ENCODE measurements at places on chromosomes 4 and X. TPM values are rescaled to one million over a fixed set of nuclear protein-coding genes. Genes with fewer than 3 reads are reported as not detected.

The TBC1D19 gene
- total RNA-seq = 10.8 TPM

DNA sequence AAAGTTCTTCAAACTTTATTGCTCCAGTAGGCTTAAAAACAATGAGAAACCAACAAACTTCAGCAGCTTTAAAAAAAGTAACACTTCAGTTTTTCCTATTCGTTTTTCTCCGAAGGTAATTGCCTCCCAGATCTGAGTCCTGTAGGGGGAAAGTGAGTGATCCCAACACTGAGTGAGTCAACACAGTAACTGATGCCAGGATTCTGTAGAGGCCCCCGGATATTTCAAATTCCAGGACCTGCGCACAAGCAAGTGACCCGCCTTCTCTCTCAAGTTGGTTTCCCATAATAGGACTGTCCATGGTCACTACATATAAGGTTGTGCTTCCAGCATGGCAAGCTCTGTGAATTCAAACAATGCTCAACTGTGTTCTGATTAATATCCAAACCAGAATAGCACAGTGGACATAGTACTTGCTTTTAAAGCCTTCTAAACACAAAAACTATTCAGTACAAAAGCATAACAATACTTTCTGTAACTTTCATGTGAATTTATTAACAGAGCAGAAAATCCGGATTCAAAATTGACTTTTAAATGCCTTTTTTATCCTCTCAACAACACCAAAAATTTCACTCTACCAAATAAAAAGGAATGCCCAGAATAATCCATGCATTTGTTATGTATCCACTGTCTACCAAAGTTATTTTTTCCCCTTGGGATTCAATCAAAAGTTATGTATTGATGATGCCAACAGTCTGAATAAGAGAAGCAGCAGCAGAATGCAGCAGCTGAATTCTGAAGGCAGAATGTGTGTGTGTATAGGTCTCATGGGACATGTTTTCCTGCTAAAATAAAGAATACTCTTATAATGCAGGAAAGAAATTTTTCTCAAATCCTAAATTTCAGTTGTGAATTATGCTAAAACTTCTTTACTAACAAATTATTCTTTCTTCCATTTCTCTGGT lies at the start of gene DMD:
DMD (minus strand) TSS at position 194 of the 905 bp plus-strand sequence. CDS start 237 bp downstream, outside the sequence.
- H3K27me3 ChIP-seq = no peaks in the 10 kb centered on the region
- H3K4me3 ChIP-seq = peak within 1 kb of the TSS; percentile 19
- peak within 1 kb of the TSS; percentile 16 for H3K27ac ChIP-seq
- H3K4me1 ChIP-seq = no peaks in the 10 kb centered on the region
- no peak for DNase-seq

DNA sequence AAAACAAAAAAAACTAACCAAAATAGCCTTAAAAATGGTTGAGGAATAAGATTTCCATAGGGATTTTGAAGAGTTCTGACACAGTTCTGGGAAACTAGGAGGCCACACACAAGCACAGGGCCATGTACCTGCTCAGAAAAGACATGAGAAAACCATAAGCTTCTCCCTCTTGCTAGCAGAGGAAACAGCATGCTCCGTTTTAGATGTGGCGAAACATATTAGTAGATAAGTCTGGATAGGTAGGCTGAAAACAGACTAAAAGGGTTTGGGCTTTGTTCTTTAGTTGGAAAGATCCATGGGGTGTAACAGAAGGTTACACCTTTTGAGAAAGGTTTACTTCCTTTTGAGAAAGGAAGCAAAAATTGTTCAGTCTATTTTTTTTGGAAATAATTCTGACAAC lies 10.9 kb downstream of the VSIG4 start:
- no peaks in the 10 kb centered on the region for H3K27me3 ChIP-seq
- no peak for DNase-seq
- no peaks in the 10 kb centered on the region for H3K36me3 ChIP-seq
- no peak overlapping the region for H3K27ac ChIP-seq
- no peaks in the 10 kb centered on the region for H3K4me1 ChIP-seq

The CYLC1 gene
- not detected for total RNA-seq

DNA sequence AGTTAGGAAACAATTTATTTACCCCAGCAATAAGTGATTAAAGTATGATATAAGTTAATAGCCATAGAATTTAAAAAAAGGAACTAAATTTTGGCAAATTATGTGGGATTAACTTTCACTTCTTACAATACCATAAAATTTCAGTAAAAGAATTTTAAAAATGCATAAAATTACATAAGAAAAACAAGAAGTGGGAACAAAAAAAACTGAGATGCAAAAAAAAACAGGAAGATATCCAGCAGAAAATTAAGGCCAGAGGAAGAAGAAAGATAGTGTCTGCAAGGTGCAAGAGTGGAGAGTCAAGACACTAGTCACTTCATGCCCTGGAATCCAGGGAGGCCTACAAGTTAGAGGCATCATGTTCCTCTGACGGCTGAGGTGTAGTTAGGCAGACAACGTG lies 184.2 kb downstream of the GASK1B start:
- peaks cover 14% of the 10 kb centered on the region for H3K4me1 ChIP-seq
- H3K4me3 ChIP-seq = no peak overlapping the region
- no peak overlapping the region for H3K27ac ChIP-seq
- DNase-seq = no peak

- H3K27ac ChIP-seq = no peak overlapping the region
- H3K36me3 ChIP-seq = no peaks in the 10 kb centered on the region
- H3K4me3 ChIP-seq = no peak overlapping the region
- DNase-seq = no peak
- no peaks in the 10 kb centered on the region for H3K4me1 ChIP-seq
These were observed 208.1 kb upstream of the ARSJ start for GRCh38 chr4:114187592-114187991.

The SLC34A2 gene
- not detected for total RNA-seq

DNA sequence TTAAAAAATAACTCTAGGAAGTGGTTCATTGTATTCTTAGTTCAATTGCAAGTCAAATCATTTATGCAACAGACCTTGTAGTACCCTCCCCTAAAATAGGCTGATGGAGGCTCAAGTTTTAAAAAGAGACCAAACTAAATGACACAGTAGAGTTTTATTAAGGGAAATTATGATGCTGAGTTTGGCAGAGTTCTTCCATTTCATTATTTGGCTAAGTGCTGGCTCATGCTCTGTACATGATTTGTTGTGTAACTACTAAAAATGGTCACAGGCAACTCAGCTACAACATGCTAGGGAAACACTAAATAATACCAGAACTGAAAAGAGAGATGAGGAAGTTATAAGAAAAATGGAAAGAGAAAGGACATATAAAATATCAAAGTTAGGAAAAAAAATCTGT lies 96.1 kb upstream of the TFDP3 start:
- no peaks in the 10 kb centered on the region for H3K27me3 ChIP-seq
- DNase-seq = no peak
- no peaks in the 10 kb centered on the region for H3K4me1 ChIP-seq
- no peak overlapping the region for H3K4me3 ChIP-seq

- no peak overlapping the region for H3K4me3 ChIP-seq
- no peak for DNase-seq
- H3K27ac ChIP-seq = no peak overlapping the region
- no peaks in the 10 kb centered on the region for H3K27me3 ChIP-seq
These were observed 47.0 kb downstream of the RBPJ start for GRCh38 chr4:26367811-26368210.

DNA sequence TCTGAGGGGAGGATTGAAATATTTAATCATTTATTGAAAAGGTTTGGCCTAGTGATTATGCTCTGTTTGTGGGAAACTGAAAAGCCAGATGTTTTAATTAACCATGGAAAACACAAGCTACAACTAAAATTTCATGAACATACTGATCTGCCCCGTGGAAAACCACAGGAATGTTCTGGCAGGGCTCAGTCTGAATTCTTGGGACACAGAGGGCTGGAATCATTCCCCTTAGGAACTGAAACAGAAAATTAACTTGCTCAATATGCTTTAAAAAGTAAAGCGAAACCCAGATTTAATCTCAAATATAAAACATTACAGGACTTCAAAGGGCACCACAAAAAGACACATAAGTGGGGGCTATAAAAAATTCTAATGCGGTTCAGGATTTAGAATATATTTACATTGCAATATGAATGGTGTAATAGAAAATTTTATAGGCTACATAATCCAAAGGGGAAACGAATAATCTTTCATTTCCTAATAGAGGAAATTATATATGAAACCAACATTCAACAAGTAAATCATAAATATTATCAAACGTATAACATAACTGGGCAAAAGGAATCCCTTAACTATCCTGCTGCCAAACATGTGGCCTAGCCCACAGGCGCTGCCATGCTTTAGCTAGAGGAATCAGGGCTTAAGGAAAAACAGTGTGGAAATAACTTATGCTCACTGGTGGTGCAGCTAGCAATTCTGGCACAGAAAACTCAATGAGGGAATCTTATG lies 70.9 kb downstream of the APBB2 start:
- peaks cover 70% of the 10 kb centered on the region for H3K4me1 ChIP-seq
- H3K4me3 ChIP-seq = no peak overlapping the region
- H3K36me3 ChIP-seq = no peaks in the 10 kb centered on the region
- no peak for DNase-seq
- H3K27ac ChIP-seq = peak overlapping the region; percentile 79

The MEPE gene
- total RNA-seq = not detected

The UGT2B11 gene
- not detected for total RNA-seq

DNA sequence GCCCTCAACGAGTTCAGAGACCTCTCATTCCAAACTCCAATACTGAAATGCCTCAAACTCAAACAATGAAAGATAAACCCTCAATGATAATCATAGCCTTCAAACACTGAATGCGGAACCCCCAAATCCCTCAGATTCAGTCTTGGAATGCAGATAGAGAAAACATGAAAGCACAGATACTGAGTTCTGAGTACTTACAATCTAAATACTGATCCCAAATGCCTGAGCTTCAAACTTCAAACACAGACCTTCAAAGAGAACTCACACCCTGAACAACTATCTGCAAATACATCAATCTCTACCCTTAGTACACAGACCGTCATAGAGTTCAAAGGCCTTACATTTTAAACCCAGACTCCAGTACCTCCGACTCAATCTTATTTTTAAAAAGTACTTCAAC lies 16.9 kb upstream of the PAGE4 start:
- no peak overlapping the region for H3K4me3 ChIP-seq
- H3K36me3 ChIP-seq = no peaks in the 10 kb centered on the region
- H3K4me1 ChIP-seq = no peaks in the 10 kb centered on the region
- no peak overlapping the region for H3K27ac ChIP-seq

GRCh38 chr4:84952776-84953175 lies 13.7 kb downstream of the WDFY3 start:
- peaks cover 68% of the 10 kb centered on the region for H3K4me1 ChIP-seq
- H3K27ac ChIP-seq = no peak overlapping the region
- H3K4me3 ChIP-seq = no peak overlapping the region
- no peaks in the 10 kb centered on the region for H3K27me3 ChIP-seq

GRCh38 chr4:128550060-128550459 lies 259.4 kb upstream of the JADE1 start:
- no peaks in the 10 kb centered on the region for H3K27me3 ChIP-seq
- no peak overlapping the region for H3K4me3 ChIP-seq
- no peak overlapping the region for H3K27ac ChIP-seq
- peaks cover 20% of the 10 kb centered on the region for H3K4me1 ChIP-seq
- DNase-seq = no peak

DNA sequence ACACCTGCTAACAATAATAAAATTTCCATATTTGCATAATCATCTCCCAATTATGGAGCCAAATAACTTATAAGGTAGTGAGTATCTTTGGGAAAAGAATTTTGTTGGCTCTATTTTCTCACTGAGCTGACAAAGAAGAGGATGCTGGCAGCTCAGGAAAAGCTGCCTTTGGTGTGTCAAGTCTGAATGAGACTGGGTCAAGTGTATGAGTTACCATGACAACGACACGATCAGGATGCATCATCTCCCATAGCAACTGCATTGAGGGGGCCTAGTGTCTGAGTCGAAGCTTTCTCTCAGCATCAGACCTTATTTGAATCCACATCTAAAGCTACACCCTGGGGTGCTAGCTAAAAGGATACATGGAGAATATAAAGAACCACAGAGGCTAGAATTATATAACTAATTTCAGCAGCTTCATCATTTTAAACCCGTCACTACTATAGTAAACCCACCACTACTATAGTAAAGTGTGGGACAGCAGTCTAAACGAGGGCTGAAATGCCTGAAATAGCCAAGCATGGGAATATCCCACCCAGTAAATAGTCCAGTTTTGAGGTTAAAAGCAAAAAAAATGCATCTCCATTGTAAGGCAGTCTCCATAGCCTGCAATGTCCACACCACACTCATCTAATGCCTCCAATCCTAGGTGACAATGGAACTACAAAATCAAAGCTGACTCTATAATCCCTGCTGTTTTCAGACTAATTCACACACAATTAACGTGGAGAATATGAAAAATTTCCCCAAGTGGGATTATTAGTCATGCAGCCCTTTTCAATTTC lies 16.0 kb downstream of the GSPT2 start:
- H3K4me3 ChIP-seq = no peak overlapping the region
- H3K36me3 ChIP-seq = no peaks in the 10 kb centered on the region
- no peak for DNase-seq

GRCh38 chrX:19602866-19603622 lies 87.7 kb upstream of the MAP3K15 start:
- no peak overlapping the region for H3K4me3 ChIP-seq
- H3K36me3 ChIP-seq = no peaks in the 10 kb centered on the region
- peaks cover 7% of the 10 kb centered on the region for H3K4me1 ChIP-seq
- DNase-seq = no peak
- no peak overlapping the region for H3K27ac ChIP-seq
- H3K27me3 ChIP-seq = no peaks in the 10 kb centered on the region

DNA sequence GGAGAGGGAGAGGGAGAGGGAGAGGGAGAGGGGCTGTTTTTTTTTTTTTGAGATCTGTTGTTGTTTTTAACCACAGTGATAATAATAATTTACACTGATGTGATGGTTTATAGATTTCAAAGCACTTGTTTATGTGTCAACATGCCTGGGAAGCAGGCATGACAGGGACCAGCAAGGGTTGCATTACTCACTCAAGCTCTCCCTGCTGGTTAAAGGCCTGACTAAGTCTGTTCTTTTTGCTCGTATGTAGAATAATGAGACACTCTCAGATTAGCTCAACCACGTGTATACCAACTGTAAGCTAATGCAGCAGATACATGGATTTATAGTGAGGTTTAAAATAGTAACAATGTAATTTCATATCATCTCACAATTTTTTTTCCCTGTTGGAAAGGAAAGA lies 134.6 kb upstream of the BOD1L1 start:
- DNase-seq = no peak
- H3K27me3 ChIP-seq = no peaks in the 10 kb centered on the region
- no peaks in the 10 kb centered on the region for H3K36me3 ChIP-seq
- H3K4me1 ChIP-seq = no peaks in the 10 kb centered on the region
- no peak overlapping the region for H3K27ac ChIP-seq
- no peak overlapping the region for H3K4me3 ChIP-seq

The ZNF157 gene
- total RNA-seq = not detected

- no peak overlapping the region for H3K27ac ChIP-seq
- H3K27me3 ChIP-seq = no peaks in the 10 kb centered on the region
These were observed 91.0 kb upstream of the TRIM2 start for GRCh38 chr4:153113061-153113837.

The WDR13 gene
- total RNA-seq = 111 TPM

The PARM1 gene
- 26.3 TPM for total RNA-seq

GRCh38 chrX:9341291-9342201 lies 123.3 kb upstream of the TBL1X start:
- H3K36me3 ChIP-seq = no peaks in the 10 kb centered on the region
- H3K27ac ChIP-seq = peak overlapping the region; percentile 69
- H3K27me3 ChIP-seq = no peaks in the 10 kb centered on the region
- DNase-seq = no peak

- no peak overlapping the region for H3K4me3 ChIP-seq
- no peaks in the 10 kb centered on the region for H3K36me3 ChIP-seq
- H3K4me1 ChIP-seq = no peaks in the 10 kb centered on the region
- H3K27me3 ChIP-seq = no peaks in the 10 kb centered on the region
- DNase-seq = no peak
These were observed 2.0 kb upstream of the RIPPLY1 start for GRCh38 chrX:106905064-106905708.

The PPP4R3C gene
- not detected for total RNA-seq

The KDR gene
- 19.4 TPM for total RNA-seq

- H3K4me3 ChIP-seq = no peak overlapping the region
- no peaks in the 10 kb centered on the region for H3K36me3 ChIP-seq
- no peaks in the 10 kb centered on the region for H3K27me3 ChIP-seq
These were observed 57.3 kb upstream of the USP51 start for GRCh38 chrX:55546956-55547355.

Data from vagina (tissue), 2 donors.